Right lobe of liver (tissue), 6 donors: ENCODE measurements at places on chromosomes 4 and X.

- no peak for DNase-seq
Observed at GRCh38 chr4:139893801-139894200, 228.2 kb downstream of the MGST2 start.

DNA sequence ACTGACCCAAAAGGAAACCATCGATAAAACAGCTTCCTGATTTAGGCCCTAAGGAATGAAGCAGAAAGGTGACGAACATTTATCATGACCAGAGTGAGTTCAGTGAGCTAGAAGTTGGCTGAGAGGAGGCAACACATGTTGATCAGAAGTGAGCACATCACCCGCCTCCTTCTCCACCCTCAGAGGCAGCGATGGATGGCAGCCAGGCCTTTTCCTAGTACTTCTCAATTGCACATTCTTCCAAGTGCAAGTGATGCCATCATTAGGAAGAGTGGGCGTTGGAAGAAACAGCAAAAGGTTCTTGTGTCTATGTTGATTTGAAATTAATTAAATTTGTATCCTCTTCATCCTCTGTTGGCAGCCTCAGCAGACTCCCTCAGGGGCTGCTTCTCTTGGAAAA is 51.7 kb downstream of the TMEM154 start:
- DNase-seq: no peak

GRCh38 chr4:69493515-69493914 is 2.2 kb downstream of the UGT2B4 start:
- DNase-seq: no peak

- no peak for DNase-seq
Observed at GRCh38 chrX:119189115-119189514, 47.0 kb upstream of the PGRMC1 start.

DNA sequence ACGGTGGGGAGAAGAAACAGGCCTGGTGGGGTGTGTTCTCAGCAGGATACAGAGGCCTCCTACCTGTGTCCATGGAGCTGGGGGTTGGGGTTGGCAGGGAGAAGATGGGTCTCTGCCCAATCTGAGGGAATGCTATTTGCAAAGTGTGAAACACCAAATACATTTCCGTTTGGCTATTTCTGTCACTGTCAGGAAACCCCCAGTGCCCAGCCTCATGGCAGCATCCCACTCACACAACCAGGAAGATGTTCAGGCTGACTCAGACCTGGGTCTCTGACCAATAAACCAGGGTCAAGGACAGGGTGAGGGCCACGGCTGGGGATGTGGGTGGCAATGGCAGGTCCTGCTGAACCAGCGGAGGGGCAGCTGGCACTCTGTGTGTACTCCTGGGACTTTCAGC is 41.3 kb downstream of the BCOR start:
- DNase-seq: peak; percentile 51

DNA sequence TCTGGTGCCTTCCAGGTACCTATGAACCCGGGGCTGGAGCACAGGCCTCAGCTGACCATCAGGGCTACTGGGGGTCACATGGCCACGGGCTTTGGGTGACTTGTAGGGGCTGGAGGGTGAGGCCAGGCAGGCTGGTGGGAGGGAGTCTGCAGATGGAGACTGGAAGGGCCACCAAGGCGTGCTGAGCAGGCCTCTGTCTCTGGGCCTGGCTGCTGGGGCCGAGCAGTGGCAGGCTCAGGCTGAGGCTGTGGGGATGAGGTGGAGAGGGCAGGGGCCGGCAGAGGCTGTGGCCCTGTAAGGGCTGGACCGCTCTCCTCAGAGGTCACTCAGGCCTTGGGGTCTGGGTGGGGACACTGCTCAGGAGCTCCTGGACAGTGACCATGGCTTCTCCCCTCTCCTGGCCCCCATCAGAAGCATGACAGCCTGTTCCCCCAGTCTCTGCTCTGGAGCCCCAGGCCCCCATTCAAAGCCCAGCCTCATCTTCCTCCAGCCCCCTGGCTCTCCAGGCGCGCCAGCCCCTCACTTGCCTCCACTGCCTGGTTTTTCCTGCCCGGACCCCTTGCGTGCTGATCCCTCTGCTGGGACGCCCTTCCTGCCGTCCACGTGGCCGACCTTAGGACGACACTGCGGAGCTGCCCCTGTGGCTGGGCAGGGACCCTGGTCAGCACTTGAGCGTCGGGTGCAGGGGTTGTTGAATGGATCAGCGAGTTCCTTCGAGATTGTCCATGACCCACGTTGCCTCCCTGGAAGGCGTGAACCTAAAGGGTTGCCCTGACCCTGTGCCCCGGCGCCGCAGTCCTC is 11.1 kb upstream of the NAT8L start:
- DNase-seq: no peak

DNA sequence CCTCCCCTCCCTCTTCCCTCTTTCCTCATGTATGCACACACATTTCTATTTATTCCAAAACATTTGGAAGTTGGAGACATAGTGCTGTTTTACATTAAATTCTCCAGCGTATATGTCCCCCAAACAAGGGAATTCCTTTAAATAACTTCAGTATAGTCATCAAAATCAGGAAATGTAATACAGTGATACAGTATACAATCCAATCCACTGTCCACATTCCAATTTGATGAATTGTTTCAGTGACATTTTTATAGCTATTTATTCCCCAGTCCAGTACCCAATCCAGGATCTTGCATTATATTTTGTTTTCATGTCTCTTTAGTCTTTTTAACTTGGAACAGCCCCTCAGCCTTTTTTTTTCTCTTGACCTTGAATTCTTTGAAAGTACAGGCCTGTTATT is 233.0 kb downstream of the DKK2 start:
- no peak for DNase-seq

DNA sequence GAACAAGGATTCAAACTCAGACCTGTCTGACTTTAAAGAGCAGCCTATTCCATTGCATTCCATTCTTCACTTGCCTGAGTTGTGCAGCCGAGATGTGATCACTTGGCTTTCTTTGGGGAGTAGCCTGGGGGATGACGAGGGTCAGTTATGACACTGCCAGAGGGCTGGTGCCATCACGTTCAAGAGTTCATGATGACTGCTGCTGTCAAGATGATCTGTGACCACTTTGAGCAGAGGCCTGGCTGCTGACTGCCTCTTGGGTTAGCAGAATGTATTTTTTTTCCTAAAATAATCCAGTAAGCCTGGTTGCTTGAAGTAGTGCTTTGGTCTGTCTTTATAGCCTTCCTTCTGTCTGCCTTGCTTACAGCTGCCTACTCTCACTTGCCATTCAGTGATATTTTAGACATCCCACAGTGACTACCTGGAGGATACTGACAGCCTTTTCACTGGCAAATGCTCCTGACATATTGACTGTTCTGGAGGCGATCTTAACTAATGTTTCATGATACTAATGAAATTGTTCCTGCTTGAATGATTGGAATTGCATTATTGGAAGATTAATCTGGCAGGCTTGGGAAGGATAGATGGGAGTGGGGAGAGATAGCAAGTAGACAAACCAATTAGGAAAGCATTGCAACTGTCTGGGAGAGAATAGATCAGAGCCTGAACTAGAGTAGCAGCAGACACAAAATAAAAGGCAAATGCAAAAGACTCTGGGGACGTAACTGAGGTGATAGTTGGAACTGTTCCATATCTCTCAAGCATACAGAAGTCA is 221.6 kb upstream of the LCORL start:
- no peak for DNase-seq

DNA sequence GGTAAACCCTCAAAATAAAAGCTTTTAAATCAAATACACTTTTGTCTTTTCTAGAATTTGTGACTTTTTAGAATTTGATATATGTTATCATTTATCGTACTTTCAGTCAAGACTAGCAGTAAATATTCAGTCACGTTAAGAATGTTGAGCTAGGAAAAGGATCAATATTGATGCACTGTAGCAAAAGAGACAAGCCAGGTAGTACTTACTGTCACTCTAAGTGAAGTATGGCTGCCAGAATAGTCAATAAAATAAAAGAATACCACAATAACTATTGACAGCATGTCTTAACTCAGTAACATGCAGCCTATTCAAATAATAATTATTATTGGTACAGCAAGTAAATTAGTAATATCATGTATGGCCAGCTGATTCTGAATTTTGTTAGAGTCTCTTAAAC is 43.6 kb upstream of the GPRIN3 start:
- no peak for DNase-seq

- no peak for DNase-seq
Observed at GRCh38 chrX:24682739-24683432, 10.8 kb upstream of the POLA1 start.
